ENCODE measurements at places on chromosomes 3 and 15.
A peak's percentile ranks its signal among the peaks of the same experiment; 100 is the strongest.

- DNase-seq, result peak; percentile 27
Measured at GRCh38 chr3:44510000-44510368, 32.5 kb upstream of the ZNF445 start.

GRCh38 chr15:89155656-89156055 is 65.7 kb downstream of the RLBP1 start:
- DNase-seq, result no peak

- no peak for DNase-seq
Measured at GRCh38 chr15:30865257-30865656, 38.5 kb upstream of the FAN1 start.

DNA sequence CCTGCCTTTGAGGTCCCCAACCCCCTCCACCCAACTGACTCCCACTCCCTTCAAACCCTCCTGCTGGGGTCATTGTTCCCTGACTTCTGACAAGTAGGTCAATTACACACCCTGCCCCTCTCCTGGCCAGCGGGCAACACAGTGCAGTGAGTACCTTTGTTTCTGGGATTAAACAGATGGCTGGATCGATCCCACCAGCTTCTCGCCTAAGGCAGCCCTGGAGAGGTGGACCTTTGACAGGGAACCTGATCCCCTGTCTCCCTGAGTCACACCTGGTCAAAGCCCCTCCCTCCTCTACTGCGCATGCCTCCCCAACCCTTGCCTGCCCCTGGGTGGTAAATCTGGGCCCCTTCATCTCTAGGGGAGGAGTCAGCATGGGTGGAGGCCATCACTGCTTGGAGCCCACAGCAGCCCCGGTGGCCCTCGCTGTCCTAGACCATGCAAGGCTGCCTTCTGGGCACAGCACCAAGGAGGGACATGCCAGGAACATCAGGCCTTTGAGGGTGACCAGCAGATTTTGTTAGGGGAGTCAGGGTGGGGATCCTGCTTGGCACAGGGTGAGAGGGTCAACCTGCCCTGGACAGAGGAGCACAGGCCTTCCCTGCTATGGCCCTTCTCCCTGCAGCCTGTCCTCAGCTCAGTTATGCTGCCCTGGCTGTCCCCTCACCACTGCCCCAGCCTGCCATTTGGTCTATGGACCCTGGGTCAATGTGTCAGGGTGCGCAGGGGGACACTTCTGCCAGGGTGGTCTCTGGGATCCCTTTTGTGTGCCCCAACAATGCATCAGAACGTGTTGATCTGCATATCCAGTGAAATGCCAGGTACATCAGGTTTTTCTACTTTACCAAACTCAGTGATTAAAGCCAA is 9.8 kb upstream of the PRR23E start:
- DNase-seq, result no peak

GRCh38 chr3:114218578-114219185 is 18.7 kb downstream of the ZNF80 start:
- DNase-seq, result no peak

- DNase-seq, result no peak
Measured at GRCh38 chr3:33139996-33140395, 26.2 kb downstream of the CRTAP start.

GRCh38 chr3:189490337-189490736 is 140.9 kb upstream of the TP63 start:
- DNase-seq, result no peak

DNA sequence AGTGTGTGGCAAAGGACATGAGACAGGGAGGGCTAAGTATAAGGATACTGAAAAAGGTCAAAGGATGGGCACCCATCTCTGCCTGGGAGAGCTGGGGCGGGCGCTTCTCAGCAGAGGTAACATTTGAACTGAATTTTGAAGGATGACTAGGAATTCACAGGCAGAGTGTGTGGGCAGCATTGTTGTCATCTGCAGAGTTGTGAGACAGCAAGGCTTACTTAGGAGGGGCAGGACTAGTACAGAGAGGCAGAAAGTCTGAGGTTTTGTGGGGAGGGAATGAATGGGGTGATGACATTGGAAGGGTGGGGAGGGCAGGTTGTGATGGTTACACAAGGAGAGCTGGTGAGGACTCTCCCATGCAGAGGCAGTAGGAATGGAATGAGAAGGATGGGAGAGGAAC is 84.1 kb upstream of the PRR23C start:
- no peak for DNase-seq

- DNase-seq, result no peak
Measured at GRCh38 chr3:101172516-101172915, 147.9 kb downstream of the IMPG2 start.

GRCh38 chr15:52217186-52217585 is 26.0 kb upstream of the GNB5 start:
- peak; percentile 15 for DNase-seq

DNA sequence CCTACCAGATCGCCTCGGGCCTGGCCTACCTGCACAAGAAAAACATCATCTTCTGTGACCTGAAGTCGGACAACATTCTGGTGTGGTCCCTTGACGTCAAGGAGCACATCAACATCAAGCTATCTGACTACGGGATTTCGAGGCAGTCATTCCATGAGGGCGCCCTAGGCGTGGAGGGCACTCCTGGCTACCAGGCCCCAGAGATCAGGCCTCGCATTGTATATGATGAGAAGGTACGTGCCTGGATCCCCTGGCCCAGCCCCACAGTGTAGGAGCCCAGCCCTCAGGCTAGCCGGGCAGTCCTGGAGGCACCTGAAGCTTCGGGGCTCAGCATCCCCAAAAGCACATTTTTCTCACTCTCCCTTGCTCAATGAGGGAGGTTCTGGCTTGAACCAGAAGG is 135.8 kb downstream of the LRRK1 start:
- DNase-seq, result no peak

DNA sequence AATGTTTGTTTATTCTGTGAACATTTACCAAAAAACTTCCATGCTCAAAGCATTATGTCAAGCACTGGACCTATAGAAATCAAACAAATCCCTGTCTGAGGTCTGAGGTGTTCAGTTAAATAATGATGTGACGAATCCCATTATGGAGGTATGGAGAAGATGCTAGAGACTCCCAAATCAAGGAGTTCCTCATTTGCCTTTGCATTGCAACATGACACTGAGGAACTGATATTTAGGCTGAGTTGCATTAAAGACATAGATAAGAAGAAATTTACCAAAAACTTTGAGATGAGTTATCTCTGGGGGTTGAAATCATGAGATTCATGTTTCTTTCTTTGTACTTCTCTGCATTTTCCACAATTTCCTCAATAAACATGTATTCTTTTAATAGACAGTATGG is 16.0 kb downstream of the CD200 start:
- DNase-seq, result no peak

DNA sequence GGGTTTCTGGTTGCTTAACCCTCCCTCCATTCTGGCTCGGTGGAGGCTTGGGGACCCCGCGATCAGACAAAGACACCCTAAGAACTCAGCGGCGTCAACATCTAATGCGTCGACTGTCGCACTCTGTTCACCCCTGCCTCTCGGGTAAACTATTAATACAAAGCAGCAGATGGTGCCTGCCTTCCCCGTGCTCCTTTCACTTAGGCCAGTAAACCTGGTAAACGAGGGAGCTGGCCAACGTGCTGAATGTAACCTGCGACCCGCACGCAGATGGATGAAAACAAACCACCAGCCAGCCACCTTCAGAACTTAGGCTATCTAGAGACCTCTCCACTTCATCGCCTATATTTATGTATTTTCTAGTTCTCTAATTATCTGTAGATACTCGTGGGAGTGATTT is 848 bp upstream of the CADPS start:
- DNase-seq, result no peak

- no peak for DNase-seq
Measured at GRCh38 chr15:79341396-79341795, 30.5 kb downstream of the TMED3 start.

- no peak for DNase-seq
Measured at GRCh38 chr3:30273304-30274072, 332.9 kb upstream of the TGFBR2 start.

DNA sequence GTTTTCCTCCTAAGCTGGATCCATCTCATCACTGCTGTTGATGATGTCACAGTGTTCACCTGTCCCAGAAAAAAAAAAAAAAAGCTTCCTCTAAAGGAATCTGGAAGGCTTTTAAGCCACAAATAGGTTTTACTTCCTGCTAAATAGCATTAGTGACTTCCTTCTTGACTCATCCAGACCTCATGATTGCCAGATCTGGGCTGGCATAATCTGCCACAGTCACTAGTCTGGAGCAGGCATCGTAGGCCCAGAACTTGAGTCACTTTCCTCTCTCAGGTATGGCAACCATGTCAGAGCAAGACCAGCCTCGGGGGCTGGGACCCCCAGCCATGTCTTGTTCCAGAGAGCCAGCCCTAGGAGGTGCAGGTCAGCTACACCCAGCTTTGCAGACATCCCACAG is 266.5 kb upstream of the CADM2 start:
- no peak for DNase-seq

GRCh38 chr3:135622656-135623055 is 342.9 kb upstream of the PPP2R3A start:
- DNase-seq, result no peak
